Daoy (cell line): ENCODE measurements at places on chromosomes 7 and 10.
A peak's percentile ranks its signal among the peaks of the same experiment; 100 is the strongest.

GRCh38 chr10:122273966-122274545 is 3.0 kb downstream of the BTBD16 start:
- DNase-seq: no peak

GRCh38 chr7:5630670-5631069 is 150.8 kb downstream of the RNF216 start:
- DNase-seq: no peak

DNA sequence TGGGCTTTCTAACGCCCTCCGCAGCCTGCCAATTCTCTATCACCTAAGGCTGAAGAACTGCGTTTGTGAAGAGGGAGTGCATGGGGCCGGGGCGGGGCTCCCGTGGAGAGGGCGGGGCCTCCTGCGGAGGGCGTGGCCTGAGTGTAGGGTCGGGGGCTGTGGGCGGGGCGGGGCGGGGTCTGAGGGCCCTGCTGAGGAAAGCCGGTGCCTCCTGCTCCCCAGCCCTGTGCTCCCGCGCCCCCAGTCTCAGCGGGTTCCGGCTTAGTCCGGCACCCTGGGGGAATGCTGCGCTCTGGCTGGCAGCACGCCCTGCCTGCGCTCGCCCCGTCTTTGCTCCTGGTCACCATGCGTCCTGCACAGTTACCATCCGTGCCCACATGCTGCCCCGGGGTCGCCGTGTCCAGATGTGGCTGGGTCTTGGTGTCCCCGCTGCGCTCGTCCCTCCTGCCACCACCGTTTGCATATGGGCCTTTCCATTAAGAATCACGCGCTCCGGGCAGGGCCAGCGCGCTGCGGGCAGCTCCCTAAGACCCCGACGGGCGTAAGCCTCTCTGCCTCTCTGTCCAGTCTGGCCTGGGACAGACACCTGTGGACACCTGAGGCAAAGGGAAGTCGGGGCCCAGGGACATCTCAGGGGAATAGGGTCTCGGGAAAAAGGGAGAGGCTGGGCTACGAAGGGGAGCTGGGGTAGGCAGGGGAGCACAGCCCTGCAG is 144.0 kb upstream of the RET start:
- peak; percentile 19 for DNase-seq

- peak; percentile 50 for DNase-seq
Measured at GRCh38 chr10:60646966-60647796, 131.1 kb upstream of the CDK1 start.

DNA sequence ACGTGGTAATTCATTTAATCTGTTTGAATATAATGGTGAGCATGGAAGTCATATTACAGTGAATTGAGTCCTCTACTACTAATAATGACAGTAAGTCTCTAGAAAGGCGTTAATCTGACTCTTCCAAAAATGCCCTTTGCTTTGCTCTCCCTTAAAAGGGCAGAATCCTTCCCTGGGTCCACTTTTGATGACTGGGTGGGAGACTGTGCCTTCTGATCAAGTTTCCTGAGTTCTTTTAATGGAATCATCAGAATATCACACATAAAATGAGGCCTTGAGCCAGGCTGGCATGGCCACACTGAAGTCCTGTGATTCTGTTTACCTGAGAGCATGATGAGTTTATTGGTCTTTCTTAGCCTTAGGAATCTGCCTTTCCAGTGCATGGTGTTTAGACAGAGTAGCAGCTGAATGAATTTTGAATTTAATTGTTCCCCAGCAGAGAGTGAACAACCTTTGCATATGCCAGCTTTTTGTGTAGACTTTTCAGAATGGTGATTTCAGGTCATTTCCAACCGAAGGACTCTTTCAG is 33.3 kb downstream of the PAPSS2 start:
- no peak for DNase-seq
